ENCODE measurements at places on chromosomes 11 and 22.
A peak's percentile ranks its signal among the peaks of the same experiment; 100 is the strongest.

GRCh38 chr11:116918925-116919655 is 81.7 kb upstream of the APOA1 start:
- no peak for DNase-seq

DNA sequence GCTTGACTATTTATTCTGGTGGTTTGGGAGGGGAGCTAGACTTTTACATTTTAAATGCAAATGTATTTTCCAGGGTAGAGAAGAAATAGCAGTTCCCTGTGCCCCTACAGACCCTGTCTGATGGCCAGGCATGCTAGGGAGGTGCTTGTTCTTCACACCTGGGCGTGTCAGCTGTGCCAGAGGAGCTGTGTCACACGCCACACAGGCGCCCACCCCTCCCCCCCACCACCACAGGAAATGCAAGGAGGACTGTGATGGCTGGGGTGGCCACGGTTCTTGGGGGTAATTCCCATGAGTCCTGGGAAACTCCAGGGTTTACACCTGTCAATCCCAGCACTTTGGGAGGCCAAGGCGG is 82.2 kb downstream of the FLI1 start:
- no peak for DNase-seq

GRCh38 chr11:112961146-112961668 is at the start of gene NCAM1:
Gene NCAM1 (plus strand): TSS chr11:112961420.
- peak; percentile 96 for DNase-seq

- DNase-seq = no peak
These were observed 38.3 kb downstream of the USP35 start for GRCh38 chr11:78226684-78227680.

DNA sequence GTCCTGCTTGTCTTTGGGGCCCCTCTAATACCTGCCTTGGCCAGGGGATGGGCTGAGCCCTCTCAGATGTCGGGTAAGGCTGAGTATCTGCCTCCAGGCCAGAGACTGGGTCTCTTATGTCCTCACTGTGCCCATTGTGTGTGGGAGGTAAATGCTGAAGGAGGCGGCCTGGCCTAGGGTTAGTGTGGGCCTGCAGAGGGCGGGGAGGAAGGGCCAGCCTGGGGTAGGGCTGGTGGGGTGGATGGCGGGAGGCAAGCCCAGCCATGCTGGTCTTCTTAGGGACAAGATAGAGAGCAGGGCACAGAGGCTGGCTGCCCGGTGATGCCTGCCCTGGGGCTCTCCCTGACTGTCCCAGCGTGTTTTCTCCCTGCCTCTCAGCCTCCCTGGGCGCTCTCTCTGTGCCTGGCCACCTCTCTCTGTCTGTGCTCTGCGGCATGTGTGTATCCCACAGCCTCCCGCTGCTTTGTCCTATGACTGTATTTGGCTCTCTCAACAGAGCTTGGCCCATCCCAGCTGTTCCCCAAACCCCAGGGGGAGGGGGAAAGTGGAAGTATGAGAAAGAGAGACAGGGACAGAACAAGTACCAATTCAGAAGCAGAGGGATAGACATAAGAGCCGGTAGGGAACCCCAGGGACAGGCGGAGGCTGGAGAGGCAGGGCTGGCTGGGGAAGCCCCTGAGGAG is 57.0 kb downstream of the PDE2A start:
- DNase-seq = no peak

- DNase-seq = no peak
These were observed 1.7 kb upstream of the OR52K1 start for GRCh38 chr11:4480577-4481239.

- no peak for DNase-seq
These were observed 37.5 kb upstream of the STK33 start for GRCh38 chr11:8631395-8632118.

DNA sequence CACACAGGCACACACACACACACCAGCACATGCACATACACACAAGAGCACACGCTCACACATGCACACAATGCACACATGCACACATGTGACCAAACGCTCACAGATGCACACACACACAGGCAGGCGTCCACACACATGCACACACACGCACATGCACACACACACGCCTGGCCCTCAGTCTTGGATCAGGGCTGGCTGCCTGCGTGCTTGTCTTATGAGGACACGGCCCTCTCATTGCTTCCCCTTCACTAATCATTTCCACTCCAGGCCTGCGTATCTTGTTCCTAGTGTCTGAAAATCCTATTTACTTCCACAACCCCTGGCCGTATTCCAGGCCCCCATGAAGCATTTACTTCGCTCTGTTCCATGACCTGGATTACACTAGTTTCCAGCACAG is 740.5 kb downstream of the BRD1 start:
- DNase-seq = no peak

- DNase-seq = no peak
These were observed 1022.0 kb downstream of the TBC1D22A start for GRCh38 chr22:47784367-47784983.

DNA sequence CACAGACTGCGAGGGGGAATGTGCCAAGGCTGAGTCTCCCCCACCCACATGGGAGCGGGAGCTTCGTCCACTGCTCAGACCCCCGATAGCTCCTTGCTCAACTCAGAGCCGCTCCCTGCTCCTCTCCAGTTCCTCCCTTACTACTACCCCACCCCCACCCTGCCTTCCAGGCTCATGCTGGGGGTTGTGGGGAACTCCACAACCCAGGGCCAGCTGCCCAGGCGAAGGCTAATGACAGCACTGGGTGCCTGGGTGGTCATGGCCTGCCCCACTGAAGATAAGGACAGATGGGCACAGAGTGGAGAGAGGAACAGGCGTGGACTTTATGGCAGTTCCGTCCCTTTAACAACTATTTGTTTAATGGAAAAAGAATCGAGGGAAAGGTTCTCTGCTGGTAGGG is 73.7 kb downstream of the PDE2A start:
- no peak for DNase-seq

DNA sequence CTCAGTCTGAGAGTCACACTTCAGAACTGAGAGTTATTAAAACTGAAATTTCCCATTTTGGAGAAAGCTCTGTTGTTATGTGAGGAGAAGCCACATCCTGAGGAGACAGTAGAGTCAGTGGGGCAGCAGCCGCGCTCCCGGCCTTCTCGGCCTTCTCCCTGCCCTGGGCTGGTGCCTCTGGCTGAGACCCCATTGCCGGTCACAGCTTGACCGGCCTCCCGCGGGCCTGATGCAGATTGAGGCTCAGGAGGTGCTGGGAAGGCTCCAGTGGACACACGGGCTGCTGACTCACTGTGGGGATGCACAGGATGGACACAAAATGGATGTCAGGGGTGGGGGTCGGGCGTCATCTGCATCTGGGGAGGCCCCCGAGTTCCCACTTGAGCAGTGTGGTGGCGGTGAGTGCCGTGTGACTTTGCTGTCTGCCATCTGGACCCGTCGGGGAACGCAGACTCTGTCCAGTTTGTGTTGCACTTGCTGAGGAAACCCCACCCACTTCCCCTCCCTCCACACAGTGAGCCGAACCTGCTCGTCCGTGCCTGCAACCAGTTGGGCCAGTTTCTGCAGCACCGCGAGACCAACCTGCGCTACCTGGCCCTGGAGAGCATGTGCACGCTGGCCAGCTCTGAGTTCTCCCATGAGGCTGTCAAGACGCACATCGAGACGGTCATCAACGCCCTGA is 50.1 kb downstream of the MUC6 start:
- DNase-seq = no peak

- DNase-seq = no peak
These were observed 188.8 kb upstream of the CADM1 start for GRCh38 chr11:115693002-115693401.

DNA sequence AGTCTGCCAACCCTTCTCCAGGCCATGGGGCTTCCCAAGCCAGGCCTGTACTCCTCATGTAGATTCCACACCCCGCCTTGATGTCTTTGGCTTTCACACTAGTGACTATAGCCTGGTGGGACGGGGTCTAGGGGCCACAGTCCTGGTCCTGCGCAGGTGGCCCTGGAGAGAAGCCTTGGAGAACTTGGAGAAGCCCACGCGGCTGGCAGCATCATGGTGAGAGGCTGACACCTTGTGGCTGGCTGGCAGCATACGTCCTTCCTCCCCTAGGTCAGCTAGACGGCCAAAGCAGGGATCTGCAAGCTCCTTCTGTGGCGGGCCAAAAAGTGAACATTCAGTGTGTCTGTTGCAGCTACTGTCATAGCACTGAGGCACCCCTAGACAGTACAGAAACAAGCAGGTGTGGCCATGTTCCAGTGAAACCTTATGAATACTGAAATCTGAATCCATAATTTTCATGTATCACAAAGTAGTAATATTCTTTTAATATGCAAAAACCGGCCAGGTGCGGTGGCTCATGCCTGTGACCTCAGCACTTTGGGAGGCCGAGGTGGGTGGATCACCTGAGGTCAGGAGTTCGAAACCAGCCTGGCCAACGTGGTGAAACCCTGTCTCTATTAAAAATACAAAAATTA is 42.0 kb downstream of the FAM83F start:
- peak; percentile 70 for DNase-seq

DNA sequence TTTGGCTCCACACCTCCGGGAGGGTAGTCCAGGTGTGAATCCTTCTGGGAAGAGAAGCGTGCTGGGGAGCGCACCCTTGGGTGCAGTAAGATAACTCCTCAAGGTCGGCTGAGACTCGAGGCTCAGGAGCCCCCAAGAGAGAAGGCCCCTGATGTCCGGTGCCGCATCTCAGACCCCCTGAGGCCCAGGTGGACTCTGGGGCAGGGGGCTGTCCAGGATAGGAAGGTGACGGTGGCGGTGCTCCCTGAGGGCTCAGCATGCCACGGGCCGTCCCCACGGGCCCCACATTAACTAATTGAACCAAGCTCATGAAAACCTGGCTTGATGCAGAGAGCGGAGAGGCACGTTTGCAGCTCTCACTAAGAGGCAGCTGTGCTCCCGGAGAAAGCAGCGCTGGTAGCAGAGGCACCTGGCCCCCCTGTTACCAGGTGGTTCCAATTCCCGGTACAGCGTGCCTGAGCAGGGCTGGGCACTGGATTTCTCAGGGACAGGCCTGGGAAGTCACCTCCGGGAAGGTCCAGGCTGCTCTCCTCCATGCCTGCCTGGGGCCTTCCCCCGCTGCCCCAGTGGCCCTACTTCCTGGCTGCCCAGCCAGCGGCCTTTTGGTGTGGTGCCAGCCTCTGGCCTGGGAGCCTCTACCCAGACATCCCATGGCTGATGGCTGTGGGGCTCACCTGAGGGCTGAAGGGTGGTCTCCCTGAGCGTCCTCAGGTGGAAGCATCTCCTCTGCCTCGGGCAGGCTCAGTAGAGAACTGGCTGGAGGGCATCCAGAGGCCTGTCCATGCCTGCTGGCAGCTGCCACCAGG is 1.1 kb downstream of the KCNQ1 start:
- DNase-seq = no peak

DNA sequence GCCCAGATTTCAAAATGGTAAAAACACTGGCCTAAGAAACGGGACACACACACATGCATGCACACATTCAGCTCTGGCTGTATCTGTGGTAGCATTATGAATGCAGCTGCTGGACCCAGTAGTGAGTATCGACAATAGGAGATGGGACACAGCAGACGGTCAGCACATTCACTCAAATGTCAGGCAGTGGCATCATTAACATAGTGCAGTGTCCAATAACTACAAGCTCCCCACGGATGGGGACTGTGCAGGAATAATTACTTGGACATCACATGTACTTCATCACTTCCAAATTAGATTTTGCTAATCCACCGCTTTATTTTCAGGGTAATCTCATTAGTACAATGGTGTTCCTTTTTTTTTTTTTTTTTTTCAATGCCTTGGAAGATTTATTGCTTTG is 109.5 kb downstream of the FANCF start:
- DNase-seq = no peak

GRCh38 chr11:58494101-58494500 is 13.8 kb downstream of the OR5B21 start:
- no peak for DNase-seq

- no peak for DNase-seq
These were observed 80.6 kb downstream of the CELSR1 start for GRCh38 chr22:46456818-46457163.

DNA sequence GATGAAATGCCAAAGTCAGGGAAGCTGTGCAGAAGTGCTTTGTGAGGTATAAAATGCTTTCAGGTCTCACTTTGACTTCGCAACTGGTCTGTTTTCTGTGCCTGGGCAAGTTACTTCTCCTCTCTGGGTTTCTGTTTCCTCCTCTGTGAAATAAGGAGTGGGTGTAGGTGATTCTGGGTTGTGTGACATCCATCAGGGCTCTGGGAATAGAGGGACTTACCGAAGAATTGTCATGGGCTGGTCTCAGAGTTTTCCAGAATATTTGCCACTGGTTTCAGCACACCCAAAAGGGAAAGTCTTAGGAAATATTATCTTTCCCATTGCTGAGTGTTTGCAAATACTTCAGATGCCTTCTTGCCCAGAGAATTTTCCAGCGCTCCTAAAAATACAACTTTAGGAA is 118.4 kb downstream of the KIAA1671 start:
- DNase-seq = no peak

- DNase-seq = no peak
These were observed 60.2 kb downstream of the EHF start for GRCh38 chr11:34680918-34681586.

GRCh38 chr11:58286249-58286648 is 18.2 kb upstream of the OR10W1 start:
- no peak for DNase-seq
